ENCODE measurements at places on chromosomes 2 and 18.

- no peak for DNase-seq
Measured at GRCh38 chr2:220959391-220959802, 612.7 kb downstream of the EPHA4 start.

DNA sequence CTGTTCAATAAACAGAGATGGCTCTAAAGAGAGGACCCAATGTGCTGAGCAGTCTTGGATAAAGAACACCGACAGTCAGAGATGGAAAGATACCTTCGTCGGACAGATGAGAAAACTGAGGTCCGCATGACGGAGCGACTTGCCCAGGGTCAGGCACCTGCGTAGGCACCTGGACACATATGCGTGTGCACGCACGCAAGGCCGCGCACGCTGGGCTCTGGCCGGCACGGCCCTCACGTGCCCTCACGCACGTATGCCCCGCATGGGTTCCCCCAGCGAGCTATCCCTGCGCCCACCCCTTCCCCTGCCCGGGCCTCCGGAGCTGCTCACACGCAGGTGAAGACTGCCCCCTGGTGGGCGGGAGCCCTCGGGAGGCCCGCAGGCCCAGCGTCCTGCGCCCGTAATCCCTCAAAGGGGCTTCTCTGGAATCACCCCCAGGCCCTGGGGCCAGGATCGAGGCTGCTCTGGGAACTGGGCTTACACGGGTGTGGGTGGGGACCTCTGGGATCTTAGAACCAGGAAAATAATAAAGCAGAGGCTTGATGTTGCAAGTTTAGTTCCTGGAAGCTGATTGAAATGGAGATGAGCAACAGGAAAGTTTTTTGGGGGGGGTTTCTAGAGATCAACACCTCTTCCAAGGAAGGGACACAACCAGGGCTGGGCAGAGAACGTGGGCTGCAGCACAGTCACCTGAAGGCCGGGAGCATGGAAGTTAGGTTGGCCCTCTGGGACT lies 246.3 kb downstream of the TNS1 start:
- no peak for DNase-seq

GRCh38 chr2:181682795-181683517 lies 2.6 kb upstream of the NEUROD1 start:
- no peak for DNase-seq

GRCh38 chr2:147639891-147640290 lies 204.9 kb upstream of the ACVR2A start:
- DNase-seq: no peak

GRCh38 chr2:240433973-240434727 lies 1.3 kb upstream of the GPC1 start:
- no peak for DNase-seq

DNA sequence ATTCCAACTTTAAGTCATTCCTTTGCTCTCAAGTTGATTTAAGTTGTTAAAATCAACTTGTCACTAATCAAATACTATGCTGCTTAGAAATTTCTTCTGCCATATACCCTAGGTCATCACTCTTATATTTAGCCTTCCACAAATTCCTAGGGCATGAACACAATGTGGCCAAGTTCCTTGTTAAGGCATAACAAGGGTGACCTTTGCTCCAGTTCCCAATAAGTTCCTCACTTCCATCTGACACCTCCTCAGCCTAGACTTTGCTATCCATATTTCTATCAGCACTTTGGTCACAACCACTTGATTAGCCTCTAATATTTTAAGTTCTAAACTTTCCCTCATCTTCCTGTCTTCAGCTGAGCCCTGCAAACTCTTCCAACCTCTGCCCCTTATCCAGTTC lies 9.9 kb upstream of the TMEM37 start:
- DNase-seq: no peak
